Putamen (tissue), 1 donor: ENCODE measurements at places on chromosomes 16 and 17.
A peak's percentile ranks its signal among the peaks of the same experiment; 100 is the strongest.

DNA sequence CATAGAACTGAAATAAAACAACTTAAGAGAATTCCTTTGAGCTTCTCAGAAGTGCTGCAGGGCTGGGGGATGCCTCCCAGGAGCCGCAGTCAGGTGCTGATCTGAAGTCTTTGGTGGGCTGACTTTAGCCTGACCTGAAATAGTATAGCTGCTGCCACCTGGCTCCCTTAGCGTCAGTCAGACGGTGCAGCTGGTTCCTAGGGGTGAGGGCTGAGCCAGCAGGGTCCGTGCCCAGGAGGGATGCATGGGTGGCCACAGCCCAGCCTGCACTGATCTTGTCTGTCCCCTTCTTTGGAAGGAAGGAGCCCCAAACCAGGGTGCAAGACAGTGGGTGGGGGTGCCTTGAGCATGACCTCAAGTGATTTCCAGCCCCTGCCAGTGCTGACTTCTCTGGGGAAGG lies 11.5 kb downstream of the MAPT start:
- no peak for DNase-seq

DNA sequence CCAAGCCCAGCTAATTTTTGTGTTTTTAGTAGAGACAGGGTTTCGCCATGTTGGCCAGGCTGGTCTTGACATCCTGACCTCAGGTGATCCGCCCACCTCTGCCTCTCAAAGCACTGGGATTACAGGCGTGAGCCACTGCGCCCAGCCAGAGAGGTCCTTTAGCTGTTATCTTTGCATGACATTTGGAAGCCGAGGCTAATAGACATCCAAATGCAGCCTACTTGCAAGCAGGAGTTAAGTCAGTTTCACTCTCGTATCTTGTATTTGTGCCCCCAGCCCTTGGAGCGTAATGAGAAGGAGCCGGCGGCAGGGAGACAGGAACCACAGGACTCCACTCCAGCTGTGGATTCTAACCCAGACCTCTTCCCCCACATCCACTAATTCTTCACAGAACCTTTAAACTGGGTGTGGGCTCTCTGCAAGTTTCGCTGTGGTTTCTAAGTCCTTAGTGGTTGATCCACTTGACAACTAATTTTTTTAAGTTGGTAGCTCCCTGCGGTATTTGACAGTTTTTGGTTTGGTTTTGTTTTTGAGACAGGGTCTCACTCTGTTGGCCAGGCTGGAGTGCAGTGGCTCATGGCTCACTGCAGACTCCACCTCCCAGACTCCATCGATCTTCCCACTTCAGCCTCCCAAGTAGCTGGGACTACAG lies 3.1 kb upstream of the CYTH1 start:
- no peak for DNase-seq

DNA sequence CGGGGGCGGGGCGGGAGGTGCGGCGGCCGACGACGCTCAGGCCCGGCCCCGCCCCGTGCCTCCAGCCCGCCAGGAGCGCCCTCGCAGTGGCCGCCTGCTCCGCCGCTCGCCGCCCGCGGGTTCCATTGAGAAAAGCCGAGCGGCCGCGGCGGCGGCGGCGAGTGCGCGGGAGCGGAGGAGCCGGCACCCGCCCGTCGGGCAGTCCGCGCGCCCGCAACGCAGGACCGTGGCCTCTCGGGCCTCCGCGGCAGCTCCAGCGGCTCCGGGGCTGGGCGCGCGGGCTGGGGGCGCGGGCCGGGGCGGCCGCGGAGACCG lies at the start of gene ZFPM1:
Gene ZFPM1 (plus strand): TSS at position 64 of the 315 bp plus-strand sequence. CDS start 359 bp downstream, outside the sequence.
- DNase-seq = no peak

DNA sequence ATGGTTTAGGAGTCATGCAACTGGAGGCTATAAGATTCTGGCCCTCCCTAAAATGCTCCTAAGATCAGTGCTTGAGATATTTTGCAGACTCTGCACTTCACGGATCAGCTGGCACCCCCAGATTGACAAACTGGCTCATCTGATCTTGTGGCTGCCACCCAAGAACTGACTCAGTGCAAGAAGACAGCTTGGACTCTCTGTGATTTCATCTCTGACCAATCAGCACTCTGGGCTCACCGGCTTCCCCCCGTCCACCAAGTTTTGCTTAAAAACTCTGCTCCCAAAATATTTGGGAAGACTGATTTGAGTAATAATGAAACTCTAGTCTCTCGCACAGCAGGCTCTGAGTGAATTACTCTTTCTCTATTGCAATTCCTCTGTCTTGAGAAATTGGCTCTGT lies 26.3 kb upstream of the CCL2 start:
- DNase-seq = no peak

GRCh38 chr16:47872225-47872624 lies 283.6 kb downstream of the ABCC12 start:
- DNase-seq = no peak

DNA sequence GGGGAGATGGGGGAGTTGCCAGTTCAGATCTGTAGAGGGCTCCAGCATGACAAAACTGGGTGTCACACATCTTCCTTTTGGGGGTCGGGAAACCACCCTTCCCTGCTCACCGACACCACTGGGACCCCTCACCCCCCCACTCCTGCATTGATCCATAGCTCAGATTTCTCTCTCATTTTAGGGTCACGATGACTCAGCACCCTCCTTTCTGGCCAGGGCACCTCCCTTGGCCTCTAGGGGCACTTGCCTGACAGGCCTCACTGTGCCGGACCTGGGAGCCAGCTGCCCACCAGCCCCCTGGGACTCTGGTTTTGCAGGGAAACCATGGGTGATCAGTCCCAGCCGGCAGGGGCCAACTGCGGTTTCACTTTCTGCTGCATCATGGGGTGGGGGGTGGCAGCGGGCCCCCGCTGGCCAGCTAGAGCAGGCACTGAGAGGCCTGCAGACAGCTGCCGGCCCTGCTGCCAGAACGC lies 239.4 kb downstream of the MRTFB start:
- no peak for DNase-seq

DNA sequence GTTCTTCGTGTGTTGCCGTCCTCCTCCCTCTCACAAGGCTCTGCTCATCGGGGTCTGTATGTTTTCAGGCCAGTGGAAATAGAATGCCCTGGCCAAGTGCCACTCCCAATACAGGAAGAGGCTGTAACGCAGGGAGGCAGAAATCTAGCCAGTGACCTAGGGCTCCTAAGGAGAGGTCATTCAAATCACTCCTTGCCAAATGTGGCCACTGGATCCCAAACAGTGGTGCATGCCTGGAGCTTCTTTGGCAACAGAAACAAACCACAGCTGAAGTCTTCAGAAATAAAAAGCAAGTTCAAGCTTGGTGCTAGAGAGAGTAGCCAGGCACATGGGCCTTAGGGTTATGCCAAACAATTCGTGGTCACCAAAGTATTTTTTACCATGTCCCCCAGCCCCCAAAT lies 66.1 kb downstream of the SMG6 start:
- no peak for DNase-seq

- DNase-seq = no peak
Observed at GRCh38 chr17:74768069-74768762, 7.9 kb downstream of the NAT9 start.

DNA sequence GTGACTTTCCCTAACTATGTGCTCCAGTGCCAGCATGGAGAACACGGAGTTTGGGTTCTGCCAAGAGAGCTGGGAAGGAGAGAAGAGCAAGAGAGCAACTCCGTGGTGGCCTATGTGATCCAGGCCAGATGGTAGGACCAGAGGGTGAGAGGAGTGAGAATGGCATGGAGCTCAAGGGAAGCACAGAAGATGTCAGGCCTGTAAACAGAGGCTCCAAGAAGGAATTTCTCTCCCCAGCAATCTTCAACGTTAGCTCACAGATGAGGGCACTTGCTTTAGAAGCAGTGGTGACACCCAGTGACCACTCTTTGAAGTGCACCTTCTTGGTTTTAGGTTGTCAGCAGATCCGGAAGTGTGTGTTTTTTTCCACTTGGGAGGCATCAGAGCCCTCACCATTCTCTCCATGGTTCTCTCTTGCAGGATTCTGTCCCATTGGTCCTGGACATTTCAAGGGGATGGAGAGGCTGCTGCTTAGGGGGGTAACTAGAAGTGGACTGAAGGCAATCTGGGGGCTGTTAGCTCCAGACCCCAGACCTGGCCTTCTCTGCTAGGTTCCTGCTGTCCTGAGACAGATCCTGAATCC lies 18.1 kb upstream of the TMEM98 start:
- peak; percentile 80 for DNase-seq

DNA sequence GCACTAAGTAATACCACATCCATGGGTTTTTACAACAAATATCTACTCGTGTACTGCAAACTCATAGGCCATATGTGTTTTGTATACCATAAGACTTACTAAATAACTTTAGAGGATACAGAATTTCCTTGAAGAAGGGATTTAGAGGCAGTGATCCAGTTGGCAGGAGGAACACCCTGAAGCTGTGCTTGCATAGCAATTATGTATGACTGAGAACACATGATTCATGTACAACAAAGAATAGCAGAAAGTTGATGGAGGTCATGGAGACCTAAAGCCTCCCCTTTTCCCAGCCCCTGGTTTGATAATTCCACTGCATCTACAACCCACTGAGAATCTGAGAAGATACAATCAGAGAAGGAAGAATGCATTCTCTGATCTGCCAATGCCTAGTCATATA lies 83.8 kb upstream of the PMFBP1 start:
- DNase-seq = no peak

DNA sequence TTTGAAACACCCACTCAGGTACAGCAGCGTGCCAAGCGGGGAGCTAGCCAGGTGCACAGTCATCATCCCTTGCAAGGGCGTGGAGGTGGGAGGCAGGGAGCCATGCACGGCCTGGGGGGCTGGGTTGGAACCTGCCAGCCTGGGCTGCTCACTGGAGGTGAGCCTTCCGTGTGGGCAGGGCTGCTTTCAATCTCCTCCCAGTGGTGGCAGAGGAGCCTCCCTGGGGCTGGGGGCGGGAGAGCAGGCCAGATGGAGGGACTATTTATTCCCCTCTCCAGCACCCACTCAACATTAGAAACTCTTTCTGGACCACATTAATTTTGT lies 90.3 kb downstream of the KATNIP start:
- DNase-seq = peak; percentile 85
